HT1080 (cell line): ENCODE measurements at places on chromosomes 2 and 18. TPM values are rescaled to one million over a fixed set of nuclear protein-coding genes. Genes with fewer than 3 reads are reported as not detected.

Gene REG3A
- not detected in 2 replicates for total RNA-seq

Gene NR4A2
- total RNA-seq = 0.67 and 1.5 TPM in 2 replicates

DNA sequence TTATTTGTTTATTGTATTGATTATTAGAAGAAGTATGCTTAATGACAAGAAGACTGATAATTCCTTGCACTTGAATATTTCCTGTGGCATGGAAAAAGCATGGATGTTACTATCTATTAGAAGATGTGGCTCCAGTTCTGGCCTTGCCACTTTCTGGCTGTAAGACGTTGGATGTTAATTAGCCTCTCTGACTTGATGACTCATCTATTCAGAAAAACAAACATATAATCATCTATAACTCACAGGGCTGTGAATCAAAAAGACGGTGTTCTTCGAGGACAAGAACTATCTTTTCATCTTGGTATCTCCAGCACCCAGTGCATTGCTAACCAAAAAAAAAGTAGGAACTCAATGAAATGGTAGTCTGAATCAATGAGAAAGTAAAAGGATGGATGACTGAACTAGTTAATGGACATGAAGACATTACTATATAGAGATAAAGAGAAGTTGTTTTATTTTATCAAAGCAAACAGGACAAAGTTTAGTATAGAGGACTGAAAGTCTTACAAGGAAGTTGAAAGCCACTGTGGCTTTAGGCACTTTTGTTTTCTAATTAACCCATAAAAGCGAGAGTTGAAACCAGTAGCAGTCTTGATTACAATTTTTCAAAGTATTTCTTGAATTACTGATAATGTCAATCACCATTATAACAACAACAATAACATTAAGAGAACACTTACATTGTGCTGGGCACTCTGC lies 145.3 kb downstream of the RND3 start:
- no peak for DNase-seq

GRCh38 chr2:219086196-219086595 lies 25.5 kb upstream of the IHH start:
- no peak for DNase-seq

DNA sequence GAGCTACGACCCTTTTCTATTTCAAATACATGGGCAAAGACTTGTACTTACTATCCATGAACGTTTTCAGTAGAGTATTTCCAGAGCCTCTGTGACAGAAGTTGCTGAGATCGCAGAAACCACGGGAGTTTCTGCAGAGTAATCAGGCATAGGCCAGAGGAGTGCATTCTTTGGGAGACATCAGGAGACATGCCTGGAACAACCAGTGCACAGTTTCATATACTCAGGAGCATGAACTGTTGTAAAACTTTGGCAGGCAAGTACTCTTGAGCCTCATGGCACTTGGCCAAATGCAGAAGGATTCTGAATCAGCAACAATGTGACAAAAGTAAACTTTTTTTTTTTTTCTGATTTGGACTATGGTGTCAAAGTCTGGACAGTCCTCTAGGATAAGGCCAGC lies 307.1 kb downstream of the GRB14 start:
- peak; percentile 24 for DNase-seq

GRCh38 chr2:40341198-40341597 lies 110.7 kb downstream of the SLC8A1 start:
- no peak for DNase-seq

GRCh38 chr18:54257015-54257414 lies 12.3 kb upstream of the POLI start:
- DNase-seq = no peak

DNA sequence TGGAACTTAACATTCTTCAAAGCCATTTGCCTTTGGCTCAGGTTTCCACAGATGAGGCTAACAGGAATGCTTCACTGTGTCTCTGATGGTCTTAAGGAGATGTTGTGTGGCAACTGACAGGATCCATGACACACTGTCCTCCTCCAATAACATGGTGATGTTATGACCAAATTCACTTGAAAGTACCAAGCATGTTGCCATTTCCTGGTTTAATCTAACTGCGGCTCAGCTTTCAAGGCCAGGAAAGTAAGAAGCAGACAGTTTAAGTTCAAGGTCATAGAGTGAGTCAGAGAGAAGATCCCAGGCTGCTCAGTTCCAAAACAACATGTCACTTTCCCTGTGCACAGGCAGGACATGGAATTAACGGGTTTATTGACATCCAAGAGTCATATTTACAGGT lies 513.6 kb downstream of the STK39 start:
- DNase-seq = peak; percentile 80

- peak; percentile 97 for DNase-seq
Measured at GRCh38 chr2:183284606-183285005, 160.4 kb downstream of the NUP35 start.

DNA sequence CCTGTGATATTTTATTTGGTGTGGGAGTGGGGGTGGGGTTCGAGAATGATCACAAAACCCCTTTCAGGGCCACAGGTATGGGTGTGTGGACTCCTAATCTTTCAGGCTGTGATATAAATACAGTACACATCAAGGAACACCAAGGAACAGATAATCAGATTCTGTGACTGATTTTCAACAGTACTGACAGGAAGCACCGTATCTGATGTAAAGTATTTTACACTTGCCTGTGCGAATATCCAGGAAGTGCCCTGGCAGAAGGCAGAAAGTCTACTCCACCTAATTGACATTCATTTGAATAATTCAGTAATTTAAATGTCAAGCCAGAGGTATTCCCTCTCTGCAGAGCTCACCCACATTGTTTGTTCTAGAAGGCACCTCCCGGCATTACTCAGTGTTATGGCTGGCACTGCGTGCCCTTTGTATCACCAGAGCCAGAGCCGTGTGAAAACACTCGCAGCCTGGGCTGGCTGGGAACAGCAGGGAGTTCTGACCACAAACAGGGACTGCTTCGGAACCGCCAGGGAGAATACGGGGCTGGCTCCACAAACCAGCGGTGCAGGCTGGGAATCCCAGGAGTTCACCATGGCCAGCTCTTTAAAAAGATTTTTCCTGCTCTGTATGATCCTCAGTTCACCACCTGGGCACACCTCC lies 91.8 kb downstream of the ACVR1 start:
- peak; percentile 87 for DNase-seq
